ENCODE measurements at places on chromosomes 3 and 15.

DNA sequence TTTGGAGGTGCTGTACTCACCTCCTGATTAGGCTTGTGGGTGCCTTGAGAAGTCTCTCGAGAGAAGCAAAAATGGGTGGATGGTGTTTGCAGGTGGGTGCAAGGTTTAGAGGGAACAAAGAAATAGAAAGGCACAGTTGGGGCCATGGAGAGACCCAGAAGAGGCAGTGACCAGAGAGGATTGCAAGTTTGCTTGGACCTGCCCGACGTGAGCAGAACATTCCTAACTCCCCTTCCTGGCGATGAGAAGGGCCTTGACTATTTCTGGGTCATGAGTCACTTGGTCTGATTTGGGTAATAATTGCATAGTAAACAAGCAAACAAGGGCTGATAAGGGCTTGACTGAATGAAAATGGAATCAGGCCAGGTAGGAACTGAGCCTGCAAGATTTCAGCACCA, 7.0 kb upstream of the CTSH start:
- no peak for DNase-seq
- H3K36me3 ChIP-seq: no peaks in the 10 kb centered on the region

DNA sequence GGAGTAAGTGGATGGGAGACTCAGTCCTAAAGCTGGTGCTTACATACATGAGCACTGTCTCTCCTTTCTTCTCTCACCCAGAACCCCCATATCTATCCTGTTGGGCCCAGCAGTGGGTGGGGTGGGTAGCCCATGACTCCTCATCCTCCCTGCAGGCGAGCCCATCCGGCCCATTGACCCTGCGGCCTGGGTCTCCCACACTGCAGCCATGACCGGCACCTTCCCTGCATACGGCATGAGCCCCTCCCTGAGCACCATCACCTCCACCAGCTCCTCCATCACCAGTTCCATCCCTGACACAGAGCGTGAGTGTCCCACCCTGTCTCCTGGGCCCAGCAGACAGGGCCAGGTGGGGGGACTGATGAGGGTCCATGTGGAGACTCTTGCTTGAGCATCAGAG, 8.0 kb upstream of the AP2M1 start:
- DNase-seq: no peak
- no peaks in the 10 kb centered on the region for H3K27me3 ChIP-seq
- no peaks in the 10 kb centered on the region for H3K4me1 ChIP-seq
- no peaks in the 10 kb centered on the region for H3K36me3 ChIP-seq

DNA sequence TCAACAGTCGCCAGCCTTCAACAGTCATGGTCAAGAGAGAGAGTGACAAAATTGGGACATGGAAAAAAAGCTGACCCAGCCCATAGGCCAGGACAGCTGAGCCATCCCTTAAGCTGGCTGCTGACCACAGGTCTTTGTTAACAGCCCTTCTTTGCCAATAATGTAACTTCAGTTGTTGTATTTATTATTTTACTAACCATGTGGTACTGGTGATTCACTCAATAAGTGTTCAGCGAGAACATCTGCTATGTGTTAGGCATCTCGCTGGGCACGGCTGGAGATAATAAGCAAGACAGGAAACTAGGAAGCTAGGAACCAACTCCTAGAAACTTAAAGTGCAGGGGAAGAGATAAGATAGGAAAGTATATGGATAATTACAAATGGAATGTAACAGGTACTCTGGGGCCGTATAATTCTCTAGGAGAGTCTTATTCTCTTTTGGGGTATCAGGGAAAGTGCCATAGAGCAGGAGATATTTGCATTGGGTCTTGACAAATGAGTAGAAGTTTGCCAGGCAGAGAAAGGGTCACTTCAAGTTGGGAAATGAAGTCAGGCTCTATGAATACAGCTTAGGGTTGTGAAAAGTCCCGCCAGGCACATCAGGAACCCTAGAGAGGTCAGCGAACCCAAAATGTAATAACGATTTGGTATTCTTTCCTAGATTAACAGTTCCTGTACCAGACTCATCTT, 84.0 kb upstream of the TRA2B start:
- no peaks in the 10 kb centered on the region for H3K36me3 ChIP-seq
- H3K27ac ChIP-seq: no peak overlapping the region
- no peaks in the 10 kb centered on the region for H3K27me3 ChIP-seq
- no peak for DNase-seq

GRCh38 chr3:140898340-140899180, 43.1 kb upstream of the SLC25A36 start:
- DNase-seq: peak; percentile 56
- H3K4me1 ChIP-seq: no peaks in the 10 kb centered on the region
- no peak overlapping the region for H3K4me3 ChIP-seq
- no peaks in the 10 kb centered on the region for H3K27me3 ChIP-seq
- no peak overlapping the region for H3K27ac ChIP-seq

DNA sequence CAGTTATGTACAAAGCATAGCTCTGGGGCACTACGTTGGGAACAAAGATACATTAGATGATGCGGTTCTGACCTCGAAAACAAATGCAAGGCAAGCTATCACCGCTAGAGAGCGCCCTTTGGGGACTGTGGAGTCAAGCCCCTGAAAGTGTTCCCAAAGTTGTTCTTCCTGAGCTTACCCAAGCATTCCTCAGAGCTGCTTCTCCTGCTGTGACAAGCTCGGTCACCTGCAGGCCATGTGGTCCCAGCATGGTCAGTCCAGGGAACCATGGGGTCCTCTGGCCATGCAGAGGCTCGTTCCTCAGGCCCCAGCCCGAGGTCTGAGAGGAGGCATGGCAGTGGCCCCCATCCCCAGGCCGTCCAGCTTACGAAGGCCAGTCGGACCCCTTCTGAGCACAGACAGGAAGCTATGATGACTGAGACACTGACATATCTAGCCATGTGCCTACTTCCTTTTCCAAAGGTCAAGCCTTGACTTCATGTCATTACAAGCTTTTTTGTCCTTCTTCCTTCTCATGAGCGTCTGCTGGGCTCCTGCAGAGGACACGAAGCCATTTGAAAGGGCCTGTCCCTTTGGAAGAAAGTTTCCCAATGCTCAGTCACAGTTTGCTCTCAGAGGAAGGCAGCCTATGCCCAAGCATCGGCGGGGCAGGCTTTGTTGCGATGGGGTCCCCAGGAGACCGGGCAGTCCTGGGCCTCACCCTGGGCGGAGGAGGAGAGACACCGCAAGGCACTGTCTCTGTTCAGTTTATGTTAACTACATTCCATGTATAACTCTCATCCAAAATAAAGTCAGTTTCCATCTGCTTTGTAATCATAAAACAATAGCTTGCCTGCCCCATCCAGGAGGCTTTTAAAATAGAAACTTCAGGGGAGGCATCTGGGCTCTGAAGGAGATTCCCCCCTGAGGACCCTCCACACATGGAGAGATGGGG, 79.3 kb downstream of the ATP10A start:
- no peak overlapping the region for H3K27ac ChIP-seq
- no peaks in the 10 kb centered on the region for H3K27me3 ChIP-seq

- no peaks in the 10 kb centered on the region for H3K27me3 ChIP-seq
- DNase-seq: no peak
- no peaks in the 10 kb centered on the region for H3K4me1 ChIP-seq
- no peaks in the 10 kb centered on the region for H3K36me3 ChIP-seq
Measured at GRCh38 chr15:63083044-63083443, 38.6 kb upstream of the LACTB start.

GRCh38 chr3:43870844-43871626, 180.3 kb downstream of the ABHD5 start:
- DNase-seq: no peak
- no peaks in the 10 kb centered on the region for H3K36me3 ChIP-seq
- H3K4me3 ChIP-seq: no peak overlapping the region
- H3K27me3 ChIP-seq: no peaks in the 10 kb centered on the region
- H3K27ac ChIP-seq: no peak overlapping the region
- no peaks in the 10 kb centered on the region for H3K4me1 ChIP-seq

DNA sequence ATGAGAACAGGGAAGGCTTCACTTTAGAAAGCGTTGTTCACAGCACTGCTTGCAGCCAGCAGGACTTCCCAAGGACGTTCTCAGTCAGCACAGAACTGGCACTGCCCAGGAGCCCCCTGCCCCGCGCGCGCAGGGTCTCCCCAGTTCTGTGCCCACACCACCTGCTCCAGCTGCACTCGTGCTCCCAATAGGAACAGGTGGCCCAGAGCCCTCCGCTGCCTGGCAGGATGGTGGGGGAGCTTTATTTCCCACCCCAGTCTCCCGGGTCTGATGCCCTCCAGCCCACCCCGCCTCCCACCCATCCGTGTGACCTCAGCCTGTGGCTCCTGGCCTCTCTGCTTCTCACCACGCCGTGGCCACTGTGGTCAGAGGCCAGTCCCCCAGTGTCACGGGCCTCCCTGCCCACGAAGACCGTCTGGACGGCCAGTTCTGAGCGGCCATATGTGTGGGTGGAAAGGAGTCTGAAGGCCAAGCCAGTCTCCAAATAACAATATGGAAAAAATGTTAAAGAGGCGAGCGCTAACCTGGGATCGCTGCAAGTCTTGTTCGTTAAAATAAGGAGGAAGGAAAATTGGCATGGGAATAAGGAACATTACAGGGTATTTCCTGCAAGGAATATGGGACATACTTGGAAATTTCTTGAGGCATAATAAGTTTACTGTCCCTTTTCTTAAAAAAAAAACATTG, 54.6 kb upstream of the PCSK6 start:
- H3K4me3 ChIP-seq: no peak overlapping the region
- H3K4me1 ChIP-seq: no peaks in the 10 kb centered on the region
- H3K27me3 ChIP-seq: peaks cover 16% of the 10 kb centered on the region
- DNase-seq: no peak

DNA sequence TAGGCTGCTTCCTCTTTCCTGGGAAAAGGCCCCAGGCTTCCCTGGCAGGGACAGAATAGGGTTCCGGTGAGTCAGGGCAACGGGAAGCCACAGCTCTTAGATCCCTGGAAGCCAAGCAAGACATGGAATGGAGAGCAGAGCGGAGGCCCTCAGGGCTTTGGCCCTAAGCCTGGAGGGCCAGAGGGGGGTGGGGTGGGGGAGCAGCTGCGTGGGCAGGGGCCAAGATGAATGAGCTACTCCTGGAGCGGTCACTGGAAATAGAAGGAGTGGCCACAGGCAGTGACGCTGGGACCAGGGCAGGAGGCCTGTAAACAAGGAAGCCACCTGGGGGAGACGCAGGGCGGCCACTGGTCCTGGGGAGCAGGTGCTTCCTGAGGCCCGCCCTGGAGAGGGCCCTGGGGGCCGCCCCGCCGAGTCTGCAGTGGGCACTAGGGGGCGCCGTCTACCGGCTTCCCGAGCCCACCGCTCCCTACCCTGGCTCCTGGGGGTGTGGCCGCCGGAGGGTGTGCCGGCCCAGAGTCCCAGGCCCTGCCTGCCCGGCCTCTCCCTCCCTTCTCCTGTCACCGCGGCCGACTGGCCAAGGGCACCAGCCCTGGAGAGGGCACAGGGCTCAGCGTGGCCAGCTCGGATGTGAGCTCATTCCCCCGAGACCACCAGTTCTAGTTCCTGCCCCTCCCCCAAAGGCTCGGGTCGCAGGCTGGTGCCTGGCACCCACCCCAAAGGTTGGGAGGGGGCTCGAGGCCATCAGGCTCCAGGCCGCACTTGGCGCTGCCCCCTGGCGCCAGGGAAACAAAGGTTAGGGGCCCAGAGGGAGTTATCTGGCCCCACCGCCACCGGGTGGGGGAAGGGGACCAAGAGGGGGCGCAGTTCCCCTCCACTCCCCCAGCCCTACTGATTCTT, 12.1 kb downstream of the VPS18 start:
- DNase-seq: peak; percentile 88
- peak overlapping the region; percentile 76 for H3K4me3 ChIP-seq
- H3K36me3 ChIP-seq: no peaks in the 10 kb centered on the region
- H3K27ac ChIP-seq: peak overlapping the region; percentile 85

DNA sequence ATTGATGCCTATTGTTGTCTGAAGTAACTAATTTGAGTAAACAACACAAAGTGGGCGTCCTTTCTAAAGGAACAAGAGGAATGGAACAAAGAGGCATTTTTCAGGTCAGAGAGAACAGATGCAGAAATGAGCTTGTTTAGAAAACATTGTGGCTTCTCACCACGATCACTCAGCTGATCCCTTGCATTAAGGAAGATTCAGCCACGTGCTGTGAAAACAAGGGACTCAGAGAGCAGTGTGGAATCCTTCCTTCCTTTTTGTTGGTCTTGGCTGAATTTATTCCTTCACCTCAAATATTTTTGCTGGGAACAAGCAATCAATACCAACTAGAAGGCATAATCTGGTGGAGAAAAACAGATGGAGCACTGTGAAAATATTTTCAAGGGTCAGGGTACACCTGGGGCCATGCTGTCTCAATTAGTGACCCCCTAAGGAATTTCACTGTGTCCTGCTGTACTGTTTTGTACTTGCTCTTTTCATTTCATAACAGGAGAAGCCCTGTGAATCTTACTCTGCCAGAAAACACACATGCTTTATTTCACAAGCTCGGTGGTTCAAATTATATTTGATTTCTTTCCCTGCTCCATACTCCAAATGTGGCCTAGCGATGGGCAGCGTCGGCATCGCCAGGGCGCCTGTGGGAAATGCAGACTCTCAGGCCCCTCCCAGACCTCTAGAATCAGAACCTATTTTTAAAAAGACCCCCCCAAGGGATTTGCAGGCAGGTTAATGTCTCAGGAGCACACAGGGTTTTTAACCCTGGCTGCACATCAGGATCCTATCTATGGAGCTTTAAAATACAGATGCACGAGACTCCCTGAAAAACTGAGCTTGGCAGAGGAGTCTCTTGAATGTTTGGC, 11.6 kb upstream of the SLC6A20 start:
- H3K4me1 ChIP-seq: no peaks in the 10 kb centered on the region
- H3K27me3 ChIP-seq: no peaks in the 10 kb centered on the region
- no peak for DNase-seq
- no peak overlapping the region for H3K27ac ChIP-seq
- no peaks in the 10 kb centered on the region for H3K36me3 ChIP-seq

DNA sequence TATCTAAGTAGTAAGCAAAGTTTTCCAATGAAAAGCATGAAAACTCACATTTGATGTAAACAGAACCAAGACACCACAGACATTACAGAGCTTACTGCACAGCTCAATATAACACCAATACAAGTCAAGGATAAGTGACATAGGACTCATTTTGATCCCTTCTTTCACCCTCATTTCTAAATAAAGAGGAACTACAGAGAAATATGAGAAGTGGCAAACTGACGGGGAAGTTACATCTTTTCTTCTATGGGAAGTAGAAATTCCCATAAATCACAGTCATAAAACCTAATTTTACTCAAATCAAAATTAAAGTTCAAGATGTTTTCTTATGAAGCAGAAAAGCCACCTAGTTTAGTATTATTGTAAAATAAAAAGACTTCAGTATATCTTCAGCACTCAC, 3.8 kb downstream of the ATG3 start:
- no peaks in the 10 kb centered on the region for H3K27me3 ChIP-seq
- no peak for DNase-seq
- H3K4me3 ChIP-seq: no peak overlapping the region
- H3K27ac ChIP-seq: no peak overlapping the region
- peaks cover 14% of the 10 kb centered on the region for H3K4me1 ChIP-seq

- H3K36me3 ChIP-seq: no peaks in the 10 kb centered on the region
- H3K4me3 ChIP-seq: no peak overlapping the region
- peaks cover 6% of the 10 kb centered on the region for H3K4me1 ChIP-seq
- H3K27ac ChIP-seq: no peak overlapping the region
- no peak for DNase-seq
Measured at GRCh38 chr3:69282181-69282580, 103.7 kb downstream of the FRMD4B start.
